ENCODE measurements at places on chromosomes 3 and 15.
A peak's percentile ranks its signal among the peaks of the same experiment; 100 is the strongest.

DNA sequence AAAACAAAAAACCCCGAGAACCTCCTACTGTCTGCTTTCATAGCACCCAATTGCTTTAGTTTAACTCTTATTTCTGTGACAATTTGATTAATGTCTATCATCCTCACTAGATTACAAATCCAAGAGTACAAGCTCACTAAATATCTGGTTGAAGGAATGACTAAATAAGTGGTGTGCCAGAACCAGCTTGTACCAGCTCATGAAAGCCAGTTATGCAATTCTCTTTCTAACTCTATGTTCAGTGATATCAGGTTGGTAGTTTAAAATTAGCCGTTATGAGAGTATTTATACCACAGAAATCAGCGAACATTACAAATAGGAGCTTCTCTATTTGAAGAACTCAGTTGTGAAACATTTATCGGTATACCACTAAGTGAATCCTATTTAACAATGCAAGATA is 137.2 kb upstream of the MITF start:
- DNase-seq, result no peak

GRCh38 chr3:68403741-68404140 is 528.6 kb downstream of the TAFA4 start:
- DNase-seq, result no peak

DNA sequence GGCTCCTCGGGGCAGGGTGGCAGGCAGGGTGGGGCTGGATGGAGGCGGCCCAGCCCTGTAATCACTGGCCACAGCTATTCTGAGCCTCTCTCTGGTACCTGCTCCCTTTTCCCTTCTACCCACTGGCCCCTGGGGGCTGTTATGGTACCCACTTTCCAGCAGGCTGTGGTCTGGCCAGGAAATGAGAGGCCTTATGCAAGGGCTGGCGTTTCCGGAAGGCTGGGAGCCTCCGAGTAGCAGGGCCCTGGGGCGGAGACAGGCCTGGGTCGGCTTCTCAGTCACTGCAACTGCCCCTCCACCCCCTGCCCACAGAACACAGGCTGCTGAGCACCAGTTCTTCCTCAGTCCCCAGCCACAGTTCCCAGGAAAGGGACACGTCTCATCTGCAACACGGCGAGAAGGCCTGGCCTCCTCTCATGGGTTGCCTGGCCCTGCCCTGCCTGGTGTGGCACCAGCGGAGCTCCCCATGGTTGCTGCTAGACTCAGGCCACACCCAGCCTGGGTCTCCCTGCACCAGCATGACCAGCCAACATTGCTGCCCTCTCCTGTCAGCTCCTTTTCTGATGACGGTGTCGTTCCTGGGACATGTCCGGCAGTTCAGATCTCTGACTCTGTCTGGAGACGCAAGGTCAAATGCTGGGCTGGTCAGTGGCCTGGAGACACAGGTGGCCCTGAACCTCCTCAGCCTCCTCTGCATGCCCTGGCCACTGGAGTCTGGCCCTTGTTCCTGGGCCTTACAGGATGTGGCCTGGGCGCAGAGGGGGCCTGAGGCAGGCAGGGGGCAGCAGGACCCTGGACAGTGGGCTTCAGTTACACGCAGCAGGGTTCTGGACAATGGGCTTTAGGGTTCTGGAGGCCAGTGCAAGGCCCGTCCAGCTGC is 6.5 kb downstream of the CHST13 start:
- no peak for DNase-seq

- no peak for DNase-seq
Observed at GRCh38 chr15:41817781-41818180, 10.1 kb upstream of the JMJD7 start.

GRCh38 chr3:57421336-57421735 is 122.8 kb downstream of the DNAH12 start:
- DNase-seq, result no peak

DNA sequence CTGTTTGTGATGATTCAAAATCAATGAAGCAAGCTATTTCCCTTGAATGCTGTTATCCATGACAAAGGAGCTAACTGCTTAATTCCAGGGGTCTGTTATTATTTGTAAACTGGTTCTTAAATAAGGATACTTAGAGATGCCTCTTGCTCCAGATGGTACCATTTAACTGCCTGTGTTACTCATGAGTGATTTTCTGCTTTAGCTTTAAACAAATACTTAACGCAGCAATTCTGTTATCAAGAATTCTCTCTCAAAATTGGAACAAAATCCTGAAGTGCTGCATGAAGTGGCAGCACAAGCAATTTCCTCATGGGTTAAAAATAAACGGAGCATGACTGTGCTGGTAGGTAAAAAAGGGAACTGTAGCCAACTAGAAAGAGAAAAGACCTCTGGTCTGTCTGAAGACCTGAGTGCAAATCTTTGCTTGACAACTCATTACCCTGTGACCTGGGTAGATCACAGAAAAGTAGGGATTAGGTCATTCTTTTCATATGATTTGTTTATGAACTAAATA is 62.5 kb upstream of the GBE1 start:
- no peak for DNase-seq

- no peak for DNase-seq
Observed at GRCh38 chr3:156218353-156218744, 98.0 kb downstream of the KCNAB1 start.

DNA sequence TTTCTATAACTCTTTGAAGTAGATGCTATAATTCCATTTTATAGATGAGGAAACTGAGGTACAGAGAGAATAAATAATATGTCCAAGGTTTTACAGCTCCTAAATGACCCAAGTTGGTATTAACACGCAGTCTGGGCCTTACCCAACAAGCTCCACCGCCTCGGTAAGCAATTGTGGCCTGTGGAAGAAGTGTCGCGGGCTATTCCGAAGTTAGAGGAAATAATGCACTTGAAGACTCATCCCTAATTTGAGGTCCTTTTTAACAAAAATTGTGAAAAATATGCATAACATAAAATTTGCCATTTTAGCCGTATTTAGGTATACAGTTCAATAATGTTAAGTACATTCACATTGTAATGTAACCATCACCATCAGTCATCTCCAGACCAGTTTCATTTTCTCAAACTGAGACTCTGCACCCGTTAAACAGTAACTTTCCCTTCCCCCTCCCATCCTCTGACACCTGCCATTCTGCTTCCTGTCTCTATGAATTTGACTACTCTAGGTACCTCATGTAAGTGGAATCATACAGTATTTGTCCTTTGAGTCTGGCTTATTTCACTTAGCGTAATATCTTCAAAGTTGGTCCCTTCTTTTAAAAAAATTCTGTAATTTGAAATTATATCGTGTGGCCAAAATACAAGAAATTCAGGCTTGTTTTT is 18.2 kb downstream of the IDH3A start:
- no peak for DNase-seq

DNA sequence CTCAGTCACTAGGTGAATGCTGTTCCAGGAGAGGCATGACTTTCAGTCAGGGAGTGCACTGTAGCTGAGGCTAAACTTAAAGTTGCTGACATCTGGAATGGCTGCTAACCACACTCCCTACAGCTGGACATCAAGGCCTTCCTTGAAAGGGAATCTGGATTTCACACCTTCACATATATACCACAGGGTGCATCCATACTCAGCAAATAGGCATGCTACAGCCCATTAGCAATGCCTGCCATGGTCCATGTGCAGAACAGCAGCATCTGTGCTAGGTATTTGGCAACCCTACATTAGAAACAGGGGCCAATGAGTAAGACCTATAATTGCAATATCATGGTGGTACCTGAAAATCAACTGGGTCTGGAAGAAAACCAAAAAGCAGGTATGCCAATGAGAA is 74.8 kb downstream of the SNTN start:
- no peak for DNase-seq

DNA sequence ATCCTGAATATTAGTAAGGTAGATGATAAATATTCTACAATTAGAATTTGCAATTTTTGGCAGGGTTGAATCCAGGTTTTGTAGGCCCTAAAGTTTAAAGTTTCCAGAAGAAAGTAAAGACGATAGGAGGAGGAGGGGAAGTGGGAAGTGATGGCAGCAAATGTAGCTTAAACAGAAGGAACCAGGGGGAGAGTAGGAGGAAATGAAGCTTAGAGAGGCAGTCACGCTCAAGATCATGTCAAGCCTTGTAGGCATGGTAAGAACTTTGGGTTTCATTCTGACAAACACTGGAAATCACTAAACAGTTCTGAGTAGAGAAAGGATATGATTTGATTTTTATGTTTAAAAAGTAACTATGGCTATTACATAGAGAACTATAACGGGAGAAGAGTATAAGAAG is 63.9 kb downstream of the NR2E3 start:
- DNase-seq, result no peak

DNA sequence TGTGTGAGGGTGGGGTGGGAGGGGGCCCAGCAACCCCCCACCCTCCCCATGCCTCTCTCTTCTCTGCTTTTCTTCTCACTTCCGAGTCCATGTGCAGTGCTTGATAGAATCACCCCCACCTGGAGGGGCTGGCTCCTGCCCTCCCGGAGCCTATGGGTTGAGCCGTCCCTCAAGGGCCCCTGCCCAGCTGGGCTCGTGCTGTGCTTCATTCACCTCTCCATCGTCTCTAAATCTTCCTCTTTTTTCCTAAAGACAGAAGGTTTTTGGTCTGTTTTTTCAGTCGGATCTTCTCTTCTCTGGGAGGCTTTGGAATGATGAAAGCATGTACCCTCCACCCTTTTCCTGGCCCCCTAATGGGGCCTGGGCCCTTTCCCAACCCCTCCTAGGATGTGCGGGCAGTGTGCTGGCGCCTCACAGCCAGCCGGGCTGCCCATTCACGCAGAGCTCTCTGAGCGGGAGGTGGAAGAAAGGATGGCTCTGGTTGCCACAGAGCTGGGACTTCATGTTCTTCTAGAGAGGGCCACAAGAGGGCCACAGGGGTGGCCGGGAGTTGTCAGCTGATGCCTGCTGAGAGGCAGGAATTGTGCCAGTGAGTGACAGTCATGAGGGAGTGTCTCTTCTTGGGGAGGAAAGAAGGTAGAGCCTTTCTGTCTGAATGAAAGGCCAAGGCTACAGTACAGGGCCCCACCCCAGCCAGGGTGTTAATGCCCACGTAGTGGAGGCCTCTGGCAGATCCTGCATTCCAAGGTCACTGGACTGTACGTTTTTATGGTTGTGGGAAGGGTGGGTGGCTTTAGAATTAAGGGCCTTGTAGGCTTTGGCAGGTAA is 8.1 kb downstream of the FAM131A start:
- no peak for DNase-seq

GRCh38 chr3:52623234-52623792 is 62.4 kb downstream of the PBRM1 start:
- no peak for DNase-seq

DNA sequence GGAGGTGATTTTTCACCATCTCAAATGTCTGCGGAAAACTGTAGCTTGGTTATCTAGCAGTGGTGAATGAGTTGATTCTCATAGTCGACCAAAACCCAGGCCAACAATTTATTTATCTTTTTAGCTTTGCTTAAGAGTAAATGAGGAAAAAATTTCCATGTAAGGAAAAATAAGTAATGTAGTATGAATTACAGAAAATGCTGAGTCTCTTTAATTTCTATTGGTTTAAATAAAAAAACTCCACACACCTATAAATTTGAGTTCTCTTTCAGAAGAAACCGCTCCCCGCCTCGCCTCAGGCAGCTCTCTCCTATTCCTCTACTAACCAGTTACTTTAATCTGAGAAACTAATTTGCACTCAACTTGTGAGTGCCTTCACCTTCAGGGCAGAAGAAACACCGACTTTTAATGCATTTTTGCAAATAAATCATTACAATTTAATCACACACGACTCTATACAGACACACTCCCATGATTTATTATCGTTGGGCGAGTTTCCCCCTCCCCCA is 540 bp upstream of the RSRC1 start:
- DNase-seq, result no peak

- DNase-seq, result no peak
Observed at GRCh38 chr15:67504796-67505195, 16.1 kb upstream of the C15orf61 start.

DNA sequence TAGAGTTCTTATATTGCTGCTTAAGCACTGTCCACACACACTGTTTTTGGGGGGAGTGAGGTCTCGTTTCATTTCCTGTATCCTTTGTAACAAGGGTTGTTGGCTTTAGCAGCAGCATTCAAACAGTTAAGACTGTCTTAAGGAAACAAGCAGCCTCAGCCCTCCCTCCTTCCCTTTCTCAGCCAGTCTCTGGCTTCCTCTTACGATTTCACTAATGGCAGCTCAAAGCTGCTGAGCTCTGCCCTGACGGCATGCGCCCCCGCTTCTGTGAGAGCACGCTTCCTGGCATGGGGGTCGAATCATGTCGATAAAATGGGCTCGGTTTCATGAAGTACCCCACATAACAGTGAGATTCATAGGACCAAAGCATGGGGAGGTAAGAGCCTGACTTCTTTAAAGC is 105.0 kb downstream of the KLHL25 start:
- DNase-seq, result peak; percentile 44

- no peak for DNase-seq
Observed at GRCh38 chr15:95875121-95875643, 455.3 kb upstream of the NR2F2 start.

- no peak for DNase-seq
Observed at GRCh38 chr3:37674111-37674510, 187.6 kb upstream of the CTDSPL start.

DNA sequence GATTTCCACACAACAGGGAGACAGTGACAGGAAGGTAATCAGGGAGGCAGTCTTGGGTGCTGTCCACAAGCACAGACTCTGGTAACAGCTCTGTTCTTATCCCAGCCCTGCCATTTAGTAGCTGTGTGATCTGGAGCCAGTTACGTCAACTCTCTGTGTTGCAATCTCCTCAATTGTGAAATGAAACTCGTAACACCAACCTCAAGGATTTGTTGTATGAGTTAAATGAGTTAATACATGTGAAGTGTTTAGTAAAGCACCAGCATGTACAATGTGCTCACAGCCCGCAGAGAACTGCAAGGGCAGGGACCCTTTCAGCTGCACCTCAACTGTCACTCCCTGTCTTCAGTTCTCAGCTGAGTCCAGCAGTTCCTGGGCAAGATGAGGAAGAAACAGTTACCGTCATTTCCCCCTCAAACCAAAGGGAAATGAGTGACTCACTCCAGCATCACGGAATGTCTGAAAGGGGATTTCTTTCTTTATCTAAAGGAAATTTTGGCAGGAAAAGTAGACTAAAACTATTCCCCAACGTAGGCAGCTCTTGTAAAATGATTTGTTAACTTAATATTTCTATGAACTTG is 39.9 kb upstream of the MB21D2 start:
- peak; percentile 76 for DNase-seq

- DNase-seq, result no peak
Observed at GRCh38 chr3:183038221-183038620, 57.9 kb upstream of the DCUN1D1 start.

DNA sequence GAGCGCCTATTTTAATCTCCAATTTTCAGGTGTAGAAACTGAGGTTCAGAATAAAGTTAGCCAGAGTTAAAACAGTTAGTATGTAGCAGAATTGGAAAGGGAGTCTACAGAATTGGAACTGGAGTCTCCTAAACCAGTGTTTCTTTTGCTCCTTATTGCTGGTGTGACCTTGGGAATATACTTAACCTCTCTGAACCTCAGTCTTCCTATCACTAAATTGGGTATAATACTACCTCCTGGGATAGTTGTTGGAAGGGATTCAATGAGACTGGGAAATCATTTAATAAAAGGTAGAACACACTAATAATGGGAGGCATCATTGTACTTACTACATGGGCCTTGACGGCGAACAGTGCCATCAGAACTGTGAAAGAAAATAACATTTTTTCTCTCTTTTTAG is 55.1 kb downstream of the LPP start:
- DNase-seq, result no peak

Measured in AG04450 (cell line).